ENCODE measurements at places on chromosomes 6 and 20.

GRCh38 chr6:37097335-37097734, 72.6 kb upstream of the PIM1 start:
- no peak for DNase-seq

GRCh38 chr6:131937703-131938631, 13.2 kb downstream of the CCN2 start:
- no peak for DNase-seq

DNA sequence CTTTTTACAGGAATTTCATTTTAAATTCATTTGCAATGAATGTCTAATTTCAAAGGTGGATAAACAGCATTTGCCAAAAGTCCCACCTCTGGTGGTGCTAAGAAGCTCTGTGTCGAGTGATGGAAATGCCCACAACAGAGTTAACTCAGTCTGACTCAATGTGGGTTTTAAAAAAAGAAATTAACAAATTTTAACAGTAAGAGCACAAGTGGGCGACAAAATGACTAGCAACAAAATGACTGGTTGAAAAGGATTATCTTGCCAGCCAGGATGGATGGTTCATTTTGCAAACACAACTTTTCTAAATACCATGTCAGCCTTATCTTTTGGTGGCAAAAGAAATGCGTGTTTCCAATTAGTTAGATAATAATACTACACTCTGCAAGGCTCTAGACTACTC, 14.3 kb upstream of the TAGAP start:
- no peak for DNase-seq

GRCh38 chr20:3847429-3847940, 851 bp downstream of the MAVS start:
- no peak for DNase-seq

DNA sequence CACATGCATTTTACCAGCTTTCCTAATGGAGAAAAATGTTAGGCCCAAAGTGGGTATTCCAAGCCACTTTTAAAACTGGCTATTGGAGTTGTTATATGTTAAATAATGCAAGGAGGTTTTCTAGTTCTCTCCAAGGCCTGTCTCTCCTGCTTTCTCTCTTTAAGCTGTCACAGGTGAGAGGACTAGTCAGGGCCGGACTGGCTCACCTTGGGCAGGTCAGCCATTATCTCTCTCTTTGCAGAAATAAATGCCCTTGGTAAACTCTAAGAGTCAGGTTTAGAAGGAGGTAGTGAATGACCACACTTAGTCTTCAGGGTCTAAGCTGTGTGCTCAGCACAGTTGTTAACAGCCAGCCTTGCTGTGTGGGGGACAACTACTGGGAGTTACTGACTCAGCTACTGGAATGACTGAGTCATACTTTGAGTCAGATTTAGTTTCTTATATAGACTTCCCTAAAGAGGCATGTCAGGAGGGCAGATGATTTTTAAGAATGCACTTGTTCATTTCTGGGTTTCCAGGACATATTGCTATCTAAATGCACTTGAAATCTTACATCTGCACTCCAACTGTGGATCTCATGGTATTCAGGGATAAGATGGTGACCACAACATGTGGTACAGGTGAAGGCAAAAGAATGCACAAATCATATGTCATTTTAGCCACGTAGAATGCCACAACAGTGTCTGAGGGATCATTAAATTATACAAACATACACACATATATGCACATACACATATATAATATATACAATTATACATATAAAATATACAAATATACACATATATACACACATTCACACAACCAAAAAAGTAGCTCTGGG, 719.4 kb downstream of the EPM2A start:
- DNase-seq = no peak

GRCh38 chr6:149122850-149123821, 194.4 kb upstream of the TAB2 start:
- no peak for DNase-seq

GRCh38 chr6:96509281-96509680, 12.3 kb upstream of the UFL1 start:
- DNase-seq = no peak

GRCh38 chr20:17969278-17969883, 563 bp downstream of the MGME1 start:
- no peak for DNase-seq
